ENCODE measurements at places on chromosomes 12 and 14.

DNA sequence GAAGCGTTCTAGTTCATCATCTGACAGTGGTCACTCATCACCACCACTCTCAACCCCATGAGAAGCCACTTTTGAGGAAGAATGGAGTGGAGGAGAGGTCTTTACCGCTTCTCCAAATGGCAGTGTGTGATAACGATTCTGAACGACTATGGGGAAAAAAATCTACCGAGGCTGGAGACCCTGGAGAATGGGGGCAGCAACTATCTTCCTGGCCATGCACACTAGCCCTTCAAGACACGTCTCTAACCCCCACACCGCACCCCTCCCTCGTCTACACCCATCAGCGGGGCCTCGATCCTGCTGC lies 365 bp downstream of the ING4 start:
- no peak for DNase-seq

- DNase-seq: no peak
Measured at GRCh38 chr12:70427611-70428010, 61.5 kb downstream of the KCNMB4 start.

- no peak for DNase-seq
Measured at GRCh38 chr14:69093631-69094421, 59.1 kb downstream of the DCAF5 start.

DNA sequence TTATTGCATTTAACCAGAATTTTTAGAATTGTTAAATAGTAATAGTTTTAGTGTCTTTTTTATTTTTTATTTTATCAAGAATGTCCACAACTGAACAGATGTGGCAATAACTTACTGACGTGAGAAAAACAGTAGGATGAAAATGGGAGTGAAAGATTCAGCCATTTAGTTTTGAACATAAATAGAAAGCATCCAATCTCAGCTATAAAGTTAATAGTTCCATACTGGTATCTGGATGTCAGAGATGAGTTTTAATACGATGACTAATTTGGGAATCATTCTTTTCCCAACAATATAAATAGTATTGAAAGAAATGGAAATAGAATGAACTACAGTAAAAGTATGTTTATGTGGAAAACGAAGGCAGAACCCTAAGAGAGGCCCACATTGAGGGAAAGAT lies 159.4 kb downstream of the EPS8 start:
- DNase-seq: no peak

- DNase-seq: no peak
Measured at GRCh38 chr14:41461380-41461779, 145.3 kb upstream of the LRFN5 start.

DNA sequence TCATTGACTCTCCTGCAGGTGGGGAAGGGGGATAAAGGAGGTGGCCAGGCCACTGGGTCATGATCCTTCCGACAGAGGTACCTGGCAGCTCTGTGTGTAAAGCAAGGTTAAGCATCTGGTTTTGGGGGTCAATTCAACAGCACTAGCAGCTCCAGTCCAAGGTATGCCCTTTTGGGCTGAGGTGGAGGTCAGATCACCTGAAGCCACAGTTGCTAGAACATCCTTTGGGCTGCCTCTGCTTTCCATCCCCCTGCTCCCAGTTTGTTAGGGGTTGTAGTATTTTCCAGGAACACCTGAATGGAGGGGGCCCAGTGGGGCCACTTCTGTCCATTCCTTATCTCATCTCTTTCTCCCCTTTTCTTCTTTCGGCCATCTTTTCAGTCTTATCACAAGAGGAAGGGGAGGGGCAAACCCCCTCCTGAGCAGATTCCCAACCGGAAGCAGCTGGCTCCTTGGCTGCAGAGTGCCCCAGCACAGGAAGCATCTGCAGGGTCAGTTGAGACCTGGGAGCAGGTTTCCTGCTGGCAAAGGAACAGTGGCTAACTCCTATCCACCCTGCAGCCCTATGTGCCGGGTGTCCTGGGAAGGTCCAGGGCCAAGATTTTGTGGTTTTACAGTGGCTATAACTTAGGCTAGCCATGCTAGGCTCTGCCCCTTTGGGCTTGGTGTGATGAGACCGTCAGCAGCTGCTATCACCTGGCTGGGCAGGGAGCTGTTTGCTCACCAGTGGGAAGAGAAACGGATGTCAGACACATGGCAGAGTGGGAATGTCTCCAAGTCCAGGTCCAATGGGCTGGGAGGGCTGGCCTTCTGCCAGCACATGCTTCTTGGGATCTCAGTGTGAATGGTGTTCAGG lies 40.2 kb downstream of the SH2B3 start:
- no peak for DNase-seq

DNA sequence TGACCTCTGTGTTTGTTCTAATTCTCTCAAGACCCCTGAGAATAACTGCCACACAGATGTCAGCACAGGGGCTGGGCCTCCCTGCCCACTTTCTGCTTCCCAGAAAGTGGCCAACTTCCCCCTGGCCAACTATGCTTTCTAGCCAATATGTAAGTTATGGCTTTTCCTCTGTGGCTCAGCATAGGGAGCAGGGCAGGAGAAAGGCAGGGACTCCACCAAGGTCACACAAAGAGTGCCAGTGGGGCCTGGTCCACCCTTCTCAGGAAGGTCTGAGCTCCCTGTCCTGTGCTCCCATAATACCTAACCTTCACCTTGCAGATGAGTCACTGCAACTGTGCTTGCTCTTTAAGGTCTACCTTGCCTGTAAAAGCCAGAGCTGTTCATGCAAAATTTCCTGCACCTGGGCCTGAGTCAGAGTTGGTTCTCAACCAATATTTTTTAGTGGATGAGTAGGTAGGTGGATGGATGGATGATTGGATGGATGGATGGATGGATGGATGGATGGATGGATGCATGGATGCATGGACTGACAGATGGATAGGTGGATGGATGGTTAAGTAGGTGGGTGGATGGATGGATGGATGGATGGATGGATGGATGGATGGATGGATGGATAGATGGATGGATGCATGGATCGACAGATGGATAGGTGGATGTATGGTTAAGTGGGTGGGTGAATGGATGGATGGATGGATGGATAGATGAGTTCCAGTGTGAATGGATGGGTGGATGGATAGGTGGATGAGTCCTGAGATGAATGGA lies 64.2 kb downstream of the DIO3 start:
- no peak for DNase-seq

- DNase-seq: no peak
Measured at GRCh38 chr14:23091294-23092225, 3.4 kb downstream of the ACIN1 start.

- no peak for DNase-seq
Measured at GRCh38 chr12:68100241-68100640, 59.3 kb downstream of the IFNG start.

DNA sequence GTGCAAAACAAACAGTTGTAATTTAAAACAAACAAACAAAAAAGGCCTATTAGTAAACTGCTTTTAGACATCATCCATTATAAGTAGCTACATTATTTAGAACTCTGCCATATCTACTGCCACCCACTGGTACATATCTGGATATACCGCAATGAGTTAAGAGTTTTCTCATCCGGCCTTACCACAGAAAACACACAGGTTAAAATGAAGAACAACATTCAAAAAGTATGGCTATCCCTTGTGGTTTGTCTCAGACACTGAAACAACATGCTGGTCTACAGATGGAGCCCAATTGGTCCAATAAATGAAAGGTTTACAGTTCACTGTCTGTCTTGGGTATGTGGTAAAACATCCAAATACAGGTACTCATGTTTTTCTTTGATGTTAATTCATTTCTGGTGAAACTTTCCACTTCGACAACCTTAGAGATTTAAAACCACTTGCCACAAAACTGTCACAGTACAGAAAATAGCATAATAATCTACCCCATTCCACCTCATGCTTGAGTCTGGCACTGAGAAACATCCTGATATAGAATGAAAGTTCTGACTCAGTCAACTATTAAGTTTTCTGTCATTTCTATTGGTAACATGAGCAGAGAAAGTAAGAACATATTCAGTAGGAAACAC lies 354.3 kb downstream of the CEP128 start:
- DNase-seq: peak; percentile 89

DNA sequence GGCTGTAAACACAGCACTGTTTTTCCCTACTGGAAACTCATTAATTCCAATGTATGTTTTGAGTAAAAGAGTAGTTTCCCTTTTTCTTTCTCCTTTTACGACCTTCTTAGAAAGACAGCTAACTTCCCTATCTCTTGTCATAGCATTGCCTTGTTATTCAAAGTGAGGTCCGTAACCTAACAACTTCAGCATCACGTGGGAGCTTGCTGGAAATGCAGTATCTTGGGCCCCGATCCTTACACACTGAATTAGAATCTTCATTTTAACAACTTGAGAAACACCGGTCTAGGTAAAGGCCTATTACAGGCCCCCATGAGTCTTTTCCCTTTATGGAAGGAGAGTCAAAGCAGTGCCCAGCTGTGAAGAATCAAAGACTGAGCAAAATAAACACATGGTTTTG lies 230.7 kb upstream of the PRKD1 start:
- DNase-seq: no peak

DNA sequence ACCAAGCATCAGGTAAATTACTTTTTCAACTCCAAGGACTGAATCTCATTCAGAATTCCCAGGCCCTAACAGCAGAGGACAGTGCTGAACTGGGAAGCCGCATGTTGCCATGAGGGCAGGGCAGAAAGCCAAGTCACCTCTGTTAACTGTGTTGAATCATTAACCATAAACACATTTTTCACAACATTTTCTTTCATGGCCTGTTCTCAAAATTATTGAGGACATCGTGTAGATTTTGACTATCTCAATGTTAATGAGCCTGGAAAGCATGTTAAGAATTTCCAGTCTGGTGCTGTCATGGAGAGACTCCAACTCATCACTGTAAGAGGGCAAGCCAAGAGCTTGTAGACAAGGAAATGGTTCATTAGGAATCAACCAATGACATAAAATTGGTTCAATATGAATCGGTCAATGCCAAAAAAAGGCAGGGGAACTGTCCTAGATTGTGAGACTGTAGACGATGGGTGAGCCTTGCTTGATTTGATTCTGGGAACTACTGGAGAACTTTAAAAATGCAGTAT lies 33.7 kb downstream of the CPM start:
- no peak for DNase-seq

GRCh38 chr14:65329911-65330310 lies 82.6 kb upstream of the FUT8 start:
- DNase-seq: no peak

GRCh38 chr14:98984719-98985041 lies 287.3 kb downstream of the BCL11B start:
- peak; percentile 93 for DNase-seq

DNA sequence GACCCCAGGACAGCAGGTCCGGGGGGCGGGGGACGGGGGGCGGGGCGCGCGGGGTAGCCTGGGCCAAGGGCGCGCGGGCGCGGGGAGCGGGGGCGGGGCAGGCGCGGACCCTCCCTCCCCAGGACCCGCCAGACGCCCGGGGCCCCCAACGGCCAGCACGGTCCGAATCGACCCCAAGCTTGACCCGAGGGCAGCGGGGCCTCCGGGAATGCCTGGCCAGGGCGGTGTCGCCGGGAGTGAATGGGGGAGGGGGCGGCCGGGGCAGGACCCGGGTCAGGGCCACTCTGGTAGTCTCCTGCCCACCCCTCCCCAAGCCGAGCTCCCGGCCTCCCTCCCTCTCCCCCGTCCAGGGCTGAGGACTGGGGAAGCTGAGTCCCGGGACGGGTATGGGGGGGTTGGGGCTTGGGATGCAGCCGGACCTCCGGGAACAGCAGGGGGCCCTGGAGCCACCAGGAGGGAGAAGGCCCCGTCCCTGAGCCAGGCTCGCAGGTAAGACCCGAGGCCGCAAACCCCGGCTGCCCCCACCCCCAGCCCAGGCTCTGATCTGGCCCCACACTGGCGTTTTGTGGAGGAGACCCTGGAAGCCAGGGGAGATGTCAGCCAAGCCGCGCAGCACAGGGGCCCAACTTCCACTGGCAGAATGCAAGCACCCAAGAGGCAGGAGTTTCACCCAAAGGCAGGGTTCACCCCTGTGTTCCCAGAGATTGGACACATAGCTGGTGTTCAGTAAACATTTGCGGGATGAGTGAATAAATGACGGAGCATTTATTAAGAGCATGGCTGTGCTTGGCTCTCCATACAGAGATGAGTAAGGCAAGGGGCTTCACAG lies 545 bp upstream of the GALNT9 start:
- no peak for DNase-seq

DNA sequence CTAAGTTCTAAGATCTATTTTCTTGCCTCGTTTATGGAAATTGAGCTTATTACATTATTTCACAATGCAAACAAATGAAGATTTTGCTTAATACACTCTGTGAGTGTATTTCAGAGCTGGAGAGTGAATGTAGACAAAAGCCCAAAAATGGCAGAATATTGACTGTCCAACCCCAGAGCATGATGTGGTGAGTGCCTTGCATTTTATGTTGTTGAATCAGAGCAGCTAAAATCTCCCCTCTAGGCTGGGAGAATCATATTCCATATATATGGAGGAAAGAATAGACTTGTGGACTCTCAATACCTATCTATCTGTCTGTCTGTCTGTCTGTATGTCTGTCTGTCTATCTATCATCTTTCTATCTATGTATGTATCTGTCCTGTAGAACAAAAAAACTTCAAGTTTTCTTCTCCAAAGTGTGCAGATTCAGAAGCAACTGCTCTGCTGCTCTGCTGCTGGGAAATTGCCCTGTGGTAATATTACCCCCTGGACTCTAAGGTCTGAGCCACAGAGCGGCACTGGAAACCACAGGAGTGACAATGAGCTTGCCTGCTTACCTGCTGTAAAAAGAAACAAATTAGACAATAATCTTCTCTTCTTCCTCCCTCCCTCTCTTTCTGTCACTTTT lies 209.4 kb upstream of the PRICKLE1 start:
- DNase-seq: no peak

- no peak for DNase-seq
Measured at GRCh38 chr12:89827592-89827991, 119.0 kb upstream of the ATP2B1 start.

- no peak for DNase-seq
Measured at GRCh38 chr12:90829044-90829443, 125.9 kb downstream of the CCER1 start.

DNA sequence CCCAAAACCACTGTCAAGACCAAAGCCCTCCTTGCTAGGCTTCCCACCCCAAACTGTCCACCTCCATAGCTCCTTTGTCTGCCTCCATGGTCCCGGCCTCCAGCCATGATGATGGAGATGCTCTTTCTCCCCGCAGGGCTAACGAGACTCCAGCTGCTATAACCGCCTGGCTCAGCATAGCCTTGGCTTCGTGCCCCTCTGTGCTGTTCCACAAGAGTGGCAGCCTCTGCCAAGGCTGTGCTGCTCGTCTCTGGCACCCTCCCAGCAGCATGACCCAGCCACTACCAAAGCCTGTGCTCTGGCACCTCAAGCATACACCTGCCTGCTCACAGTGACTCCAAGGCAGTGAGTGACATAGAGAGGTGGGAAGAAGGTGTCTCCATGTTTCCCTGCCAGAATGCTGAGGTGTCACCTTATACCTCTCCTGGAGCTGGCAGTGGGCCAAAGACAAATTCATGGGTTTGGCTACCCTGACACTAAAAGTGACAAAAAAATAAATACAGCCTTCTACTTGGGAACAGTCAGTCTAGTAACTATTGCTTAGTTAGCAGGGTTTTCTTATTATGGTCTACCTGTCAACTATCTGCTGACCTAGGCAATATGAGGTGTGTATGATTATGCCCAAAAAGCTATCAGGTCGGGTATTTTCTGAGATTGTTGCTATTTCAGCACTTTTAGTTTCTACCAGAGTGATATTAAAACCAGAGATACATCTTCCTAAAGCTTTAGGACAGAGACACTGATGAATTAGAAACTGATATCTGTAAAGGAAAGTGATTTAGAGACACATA lies 16.1 kb upstream of the KRT73 start:
- DNase-seq: no peak
